Mesothelial cell of epicardium (in vitro differentiated cells): ENCODE measurements at places on chromosomes 1 and 21. TPM values are rescaled to one million over a fixed set of nuclear protein-coding genes. Genes with fewer than 3 reads are reported as not detected.
A peak's percentile ranks its signal among the peaks of the same experiment; 100 is the strongest.

The OR2AK2 gene
- not detected in 3 replicates for total RNA-seq

The MMEL1 gene
- 2.2 to 4.5 TPM (median 3.4 TPM) in 3 replicates for total RNA-seq

The PDZK1IP1 gene
- total RNA-seq: not detected in 3 replicates

DNA sequence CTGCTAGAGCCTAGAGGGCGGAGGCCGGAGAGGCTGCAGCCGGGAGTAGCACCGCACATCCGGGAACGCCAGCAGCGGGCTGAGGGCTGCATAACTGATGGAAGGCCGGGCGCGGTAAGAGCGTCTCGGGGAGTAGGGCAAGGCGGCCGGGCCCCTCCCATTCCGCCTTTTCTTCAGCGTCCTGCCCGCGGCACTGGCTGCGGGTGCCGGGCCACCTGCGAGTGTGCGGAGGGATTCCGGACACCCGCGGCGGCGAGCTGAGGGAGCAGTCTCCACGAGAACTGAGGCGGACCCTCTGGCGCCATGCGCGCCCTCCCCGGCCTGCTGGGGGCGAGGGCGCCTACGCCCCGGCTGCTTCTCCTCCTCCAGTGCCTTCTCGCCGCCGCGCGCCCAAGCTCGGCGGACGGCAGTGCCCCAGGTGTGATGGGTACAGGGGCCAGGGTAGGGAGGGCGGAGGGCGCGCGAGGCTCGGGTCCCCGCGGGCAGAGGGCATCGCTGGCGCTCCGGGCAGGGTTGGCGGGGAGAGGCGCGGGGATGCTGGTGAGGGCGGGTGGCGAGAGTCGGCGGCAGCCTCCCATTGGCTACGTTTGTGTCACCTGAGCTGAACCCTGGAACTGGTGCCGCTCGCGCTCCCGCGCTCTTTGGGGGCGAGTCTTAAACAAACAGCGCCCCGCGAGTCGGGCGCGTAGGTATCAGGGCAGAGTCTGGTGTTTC, 334.4 kb downstream of the SRGAP2C start:
- no peaks in the 10 kb centered on the region for H3K36me3 ChIP-seq
- peaks cover 6% of the 10 kb centered on the region for H3K4me1 ChIP-seq
- H3K27ac ChIP-seq: peak overlapping the region; percentile 80
- H3K27me3 ChIP-seq: peaks cover 3% of the 10 kb centered on the region
- H3K4me3 ChIP-seq: peak overlapping the region; percentile 75
